Activated CD4-positive, alpha-beta memory T cell treated with anti-CD3 and anti-CD28 coated beads, Interleukin-2, amount 10 ng/mL, durations not matched to agents 7 days and 5 days (primary cell): ENCODE measurements at places on chromosomes 3 and 15. TPM values are rescaled to one million over a fixed set of nuclear protein-coding genes. Genes with fewer than 3 reads are reported as not detected.

DNA sequence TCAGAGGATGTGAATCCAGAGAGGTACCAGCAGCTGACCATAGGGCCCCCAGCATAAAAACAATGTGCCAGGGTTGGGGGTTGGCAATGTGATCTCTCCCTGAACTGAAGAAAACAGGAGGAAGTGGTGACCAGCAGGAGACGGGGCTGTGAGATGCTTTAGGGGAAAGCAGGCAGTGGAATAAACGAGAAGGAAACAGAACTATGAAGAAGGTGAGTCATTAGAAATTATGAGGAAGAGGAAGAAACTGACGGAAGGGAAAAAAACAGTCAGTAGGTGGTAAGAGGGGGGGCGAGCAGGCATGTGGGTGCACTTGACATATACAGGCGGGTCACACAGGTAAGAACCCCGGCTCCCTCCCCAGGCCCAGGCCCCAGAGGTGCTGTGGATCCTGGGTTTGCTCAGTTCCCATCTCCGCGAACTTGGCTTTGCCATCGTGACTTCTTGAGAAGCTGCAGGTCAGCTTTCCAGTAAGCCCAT, 42.2 kb upstream of the B3GNT5 start:
- H3K27ac ChIP-seq = no peak overlapping the region
- peaks cover 6% of the 10 kb centered on the region for H3K4me1 ChIP-seq
- H3K4me3 ChIP-seq = no peak overlapping the region
- DNase-seq = no peak

KBTBD8 gene
- total RNA-seq = 16.0 TPM

DNA sequence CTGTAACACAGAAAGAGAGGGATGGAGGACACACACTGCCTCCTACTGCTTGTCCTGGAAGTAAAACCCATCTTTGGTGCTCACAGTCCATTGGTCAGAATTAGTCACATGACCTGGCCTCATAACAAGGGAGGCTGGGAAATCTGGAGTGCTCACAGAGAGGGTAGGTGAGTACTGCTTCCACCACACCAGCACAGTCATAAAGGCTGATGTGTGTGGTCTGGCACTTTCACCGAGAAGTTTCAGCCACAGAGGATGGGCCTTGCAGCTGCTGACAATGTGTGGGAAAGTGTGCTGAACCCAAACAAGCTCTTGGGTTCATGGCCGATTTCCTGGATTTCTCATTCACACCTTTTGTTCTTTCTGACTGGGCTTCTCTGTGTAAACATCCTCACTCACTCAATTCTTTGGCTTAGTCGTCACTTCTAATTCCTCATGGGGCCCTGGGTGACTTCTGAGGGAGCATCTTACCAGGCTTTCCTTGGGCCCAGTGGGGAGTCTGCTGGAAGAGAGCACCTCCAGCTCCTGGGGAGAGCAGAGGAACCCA, 100.7 kb downstream of the ASB7 start:
- peaks cover 22% of the 10 kb centered on the region for H3K27me3 ChIP-seq
- no peak overlapping the region for H3K27ac ChIP-seq
- peak; percentile 28 for DNase-seq
- H3K36me3 ChIP-seq = no peaks in the 10 kb centered on the region
- H3K4me3 ChIP-seq = no peak overlapping the region

CATSPER2 gene
- total RNA-seq = 4.7 TPM

GRCh38 chr3:46438831-46439230, 25.9 kb downstream of the LTF start:
- H3K27me3 ChIP-seq = peaks cover 1% of the 10 kb centered on the region
- no peaks in the 10 kb centered on the region for H3K36me3 ChIP-seq
- peaks cover 23% of the 10 kb centered on the region for H3K4me1 ChIP-seq
- no peak overlapping the region for H3K27ac ChIP-seq
- DNase-seq = no peak

- no peak overlapping the region for H3K27ac ChIP-seq
- peaks cover 66% of the 10 kb centered on the region for H3K27me3 ChIP-seq
- no peak for DNase-seq
- peaks cover 29% of the 10 kb centered on the region for H3K4me1 ChIP-seq
Observed at GRCh38 chr15:76056931-76057330, 2.9 kb upstream of the TMEM266 start.

SLC27A2 gene
- 30.3 TPM for total RNA-seq

GRCh38 chr15:68551296-68551635, 27.5 kb upstream of the CORO2B start:
- no peaks in the 10 kb centered on the region for H3K36me3 ChIP-seq
- DNase-seq = no peak
- peaks cover 47% of the 10 kb centered on the region for H3K27me3 ChIP-seq
- no peak overlapping the region for H3K27ac ChIP-seq
- no peak overlapping the region for H3K4me3 ChIP-seq
- peaks cover 8% of the 10 kb centered on the region for H3K4me1 ChIP-seq

- no peaks in the 10 kb centered on the region for H3K27me3 ChIP-seq
- no peak overlapping the region for H3K27ac ChIP-seq
- no peak overlapping the region for H3K4me3 ChIP-seq
- no peaks in the 10 kb centered on the region for H3K4me1 ChIP-seq
- no peak for DNase-seq
- no peaks in the 10 kb centered on the region for H3K36me3 ChIP-seq
Observed at GRCh38 chr3:78729946-78730345, 1037.9 kb downstream of the ROBO1 start.

MYLK gene
- total RNA-seq = 0.68 TPM

DNA sequence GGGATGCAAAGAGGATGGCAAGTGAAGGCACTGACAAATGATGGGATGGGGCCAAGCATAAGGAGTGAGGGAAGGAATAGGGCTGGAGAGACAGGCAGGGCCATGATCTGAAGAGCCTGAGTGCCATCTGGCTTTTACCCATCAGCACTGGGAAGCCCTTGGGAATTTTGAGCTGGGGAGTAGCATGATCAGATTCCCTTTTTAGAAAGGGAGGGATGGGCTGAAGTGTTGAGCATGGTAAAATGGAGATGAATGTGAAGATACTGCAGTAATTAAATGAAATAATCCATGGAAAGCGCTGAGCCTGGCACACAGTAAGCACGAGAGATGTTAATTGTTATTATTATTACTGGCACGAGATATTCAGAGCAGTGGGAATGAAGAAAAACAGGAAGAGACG, 9.9 kb downstream of the RBP1 start:
- H3K27ac ChIP-seq = no peak overlapping the region
- no peaks in the 10 kb centered on the region for H3K27me3 ChIP-seq
- no peak for DNase-seq
- H3K36me3 ChIP-seq = no peaks in the 10 kb centered on the region
- H3K4me3 ChIP-seq = no peak overlapping the region
